ENCODE measurements at places on chromosomes 3 and 15.

- no peak for DNase-seq
These were observed 165.1 kb downstream of the ZNF621 start for GRCh38 chr3:40689837-40690236.

DNA sequence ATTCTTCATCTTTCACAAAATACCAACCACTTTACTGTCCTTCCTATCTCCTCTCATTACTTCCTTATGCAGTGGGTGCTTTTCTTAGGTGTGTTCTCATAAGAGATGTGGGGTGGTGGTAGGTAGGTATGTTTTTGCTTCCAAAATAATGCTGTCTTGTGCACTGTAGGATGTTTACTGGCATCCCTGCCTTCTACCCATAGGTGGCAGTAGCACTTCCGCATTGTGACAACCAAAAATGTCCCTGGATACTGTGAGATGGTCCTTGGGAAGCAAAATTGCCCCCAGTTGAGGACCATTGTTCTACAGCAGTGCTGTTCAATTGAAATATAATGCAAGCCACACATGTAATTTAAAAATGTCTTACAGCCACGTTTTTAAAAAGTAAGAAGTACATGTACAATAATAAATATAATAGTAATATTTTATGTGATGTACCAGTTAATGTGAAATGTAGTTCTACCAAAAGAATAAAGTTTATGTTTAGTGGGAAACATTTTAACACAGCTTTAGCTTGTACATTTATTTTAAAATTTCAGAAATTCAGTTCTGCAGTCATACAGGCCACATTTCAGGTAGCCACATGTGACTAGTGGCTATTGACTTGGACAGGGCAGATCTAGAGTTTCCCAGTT lies 75.2 kb downstream of the NEO1 start:
- peak; percentile 57 for DNase-seq

DNA sequence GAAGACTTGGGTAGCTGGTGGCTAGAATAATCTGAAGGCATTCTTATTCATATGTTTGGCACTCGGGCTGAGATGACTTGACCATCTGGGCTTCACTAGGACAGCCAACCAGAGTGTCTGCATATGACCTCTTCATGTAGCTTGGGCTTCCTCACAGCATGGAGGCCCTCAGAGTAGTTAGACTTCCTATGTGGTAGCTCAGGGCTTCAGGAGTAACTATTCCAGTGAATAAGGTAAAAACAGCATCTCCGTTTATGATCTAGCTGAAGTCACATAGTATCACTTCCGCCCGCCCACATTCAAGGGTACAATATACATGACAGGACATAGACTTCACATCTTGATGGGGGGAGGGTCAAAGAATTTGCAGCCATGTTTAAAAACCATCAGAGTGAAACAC lies 18.9 kb upstream of the CMTM8 start:
- no peak for DNase-seq

- DNase-seq: no peak
These were observed 268.9 kb upstream of the RBMS3 start for GRCh38 chr3:29011966-29012365.

- peak; percentile 93 for DNase-seq
These were observed 1.2 kb downstream of the B2M start for GRCh38 chr15:44712346-44713005.

DNA sequence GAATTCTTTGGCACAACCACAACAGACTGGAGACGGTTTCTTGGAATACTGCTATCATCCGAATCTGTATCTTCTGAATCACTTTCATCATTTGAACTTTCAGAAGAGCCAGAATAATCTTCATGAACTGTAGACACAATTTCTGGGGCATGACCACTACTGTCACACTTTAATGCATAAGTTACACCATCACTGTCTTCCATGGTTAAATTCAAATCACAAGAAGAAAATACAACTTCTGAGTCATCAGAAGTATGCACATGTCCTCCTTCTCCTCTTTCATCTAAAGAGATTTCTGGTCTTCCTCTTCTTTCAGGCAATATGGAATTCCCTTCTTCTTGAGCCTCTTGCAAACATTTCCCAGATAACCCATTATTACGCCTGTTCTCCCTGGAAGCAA lies 42.5 kb downstream of the SETD2 start:
- DNase-seq: no peak

Data from choroid plexus epithelial cell (primary cell).